Fibroblast of pulmonary artery (primary cell): ENCODE measurements at places on chromosomes 2 and 18.

DNA sequence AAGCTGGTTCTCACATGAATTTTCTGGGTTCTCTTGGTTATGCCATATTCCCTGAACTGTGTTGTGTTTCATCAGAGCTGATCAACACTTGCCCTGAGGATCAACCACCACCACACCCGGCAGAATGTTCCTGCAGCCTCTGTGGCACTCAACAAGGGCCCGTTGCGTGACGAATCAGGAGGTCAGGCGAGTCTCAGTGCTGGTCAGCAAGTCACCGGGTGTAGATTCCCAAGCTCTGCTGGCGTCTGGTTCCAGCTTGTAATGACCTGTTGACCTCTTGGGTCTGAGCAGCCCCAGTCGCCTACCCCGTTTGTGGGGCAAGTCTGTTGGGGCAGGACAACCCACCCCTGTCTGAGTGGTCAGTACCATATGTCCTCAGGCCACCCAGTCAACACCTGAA lies 46.0 kb downstream of the ADCY3 start:
- no peak for DNase-seq

DNA sequence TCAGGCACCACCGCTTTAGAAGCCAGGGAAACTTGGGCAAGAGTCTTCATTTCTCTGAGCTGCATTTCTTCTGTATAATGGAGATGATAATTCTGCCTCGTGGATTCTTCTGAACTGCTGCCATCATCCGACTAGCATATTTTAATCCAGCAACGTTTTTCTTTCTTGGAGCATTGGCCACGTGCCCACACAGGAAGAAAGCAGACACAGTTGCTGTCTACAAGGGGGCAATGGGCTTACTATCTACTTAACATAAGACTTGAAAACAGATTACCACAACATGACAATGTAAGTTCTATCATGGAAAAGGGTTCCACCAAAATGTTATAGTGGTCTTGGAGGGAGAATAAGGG lies 176.5 kb downstream of the FAM210A start:
- DNase-seq: no peak

DNA sequence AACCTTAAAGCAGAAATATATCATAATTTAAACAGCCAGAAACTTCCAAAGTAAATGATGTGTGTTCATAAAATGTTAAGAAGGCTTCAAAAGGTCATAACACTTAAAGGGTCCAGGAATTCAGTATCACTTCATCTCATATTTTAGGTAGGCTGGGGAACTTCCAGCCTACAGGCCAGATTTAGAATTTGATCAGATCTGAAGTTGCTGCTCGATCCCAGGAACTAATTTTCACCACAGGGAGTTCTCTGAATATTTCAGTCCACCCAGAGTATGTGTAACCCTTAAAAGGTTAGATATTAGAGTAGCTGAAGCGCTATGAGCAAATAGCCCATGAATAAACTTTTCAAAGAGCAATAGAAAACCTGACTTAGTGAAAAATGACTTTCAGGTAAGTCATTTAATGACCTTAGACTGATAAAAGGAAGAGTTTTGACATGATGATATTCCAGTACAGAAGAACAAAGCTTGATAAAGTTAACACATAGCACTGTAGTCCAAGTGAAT lies 1.7 kb downstream of the WIPF1 start:
- no peak for DNase-seq

DNA sequence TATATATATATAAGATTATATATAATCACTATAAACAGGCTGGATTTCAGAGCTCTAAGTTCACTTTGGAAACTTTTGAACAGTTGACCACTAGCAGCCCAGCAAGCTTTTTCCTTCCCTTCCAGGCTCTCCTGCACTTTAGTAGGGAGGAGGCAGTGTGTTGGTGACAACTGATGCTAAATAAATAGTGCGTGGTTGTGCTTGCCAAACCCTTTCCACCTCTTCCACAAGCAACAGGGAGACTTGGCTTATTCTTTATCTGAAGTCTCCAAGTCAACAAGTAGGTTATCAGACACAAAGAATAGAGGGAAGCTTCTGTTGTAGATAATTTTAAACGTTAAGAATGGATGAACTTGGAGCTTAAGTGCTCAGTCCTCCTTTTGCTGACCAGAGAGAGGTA lies 408.2 kb upstream of the HNRNPA3 start:
- no peak for DNase-seq

DNA sequence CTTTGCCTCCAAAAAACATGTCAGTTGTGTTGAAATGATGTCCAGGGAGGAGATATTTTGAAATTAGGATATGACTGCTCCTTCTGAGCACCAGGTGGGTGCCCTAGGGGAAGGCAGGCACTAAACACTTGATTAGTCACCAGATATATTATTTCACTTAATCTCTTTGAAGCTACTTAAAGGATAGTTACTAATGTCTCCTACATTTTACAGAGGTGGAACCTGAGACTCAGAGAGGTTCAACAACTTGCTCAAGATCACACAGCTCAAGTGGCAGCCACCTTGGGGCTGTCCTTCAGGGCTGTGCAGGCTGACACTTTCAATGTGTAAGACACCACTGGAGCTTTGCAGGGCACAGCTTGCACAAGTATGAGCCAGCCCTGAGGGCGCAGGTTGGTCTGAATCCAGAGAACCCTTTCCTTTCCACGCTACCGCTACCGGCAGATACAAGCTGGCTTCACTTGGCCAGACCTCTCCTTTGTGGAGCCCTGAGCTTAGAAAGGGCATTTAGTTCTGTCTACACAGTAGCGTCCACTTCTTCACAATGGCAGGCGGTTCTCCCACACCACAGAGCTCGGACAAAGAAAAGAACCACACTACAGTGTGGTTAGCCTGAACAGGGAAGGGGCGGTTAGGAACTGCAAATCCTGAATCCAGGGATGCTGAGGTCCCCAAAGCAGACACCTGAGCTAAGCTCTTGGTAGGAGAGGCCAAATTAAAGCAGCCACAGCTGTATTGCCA lies 16.4 kb downstream of the ALPK2 start:
- DNase-seq: no peak

DNA sequence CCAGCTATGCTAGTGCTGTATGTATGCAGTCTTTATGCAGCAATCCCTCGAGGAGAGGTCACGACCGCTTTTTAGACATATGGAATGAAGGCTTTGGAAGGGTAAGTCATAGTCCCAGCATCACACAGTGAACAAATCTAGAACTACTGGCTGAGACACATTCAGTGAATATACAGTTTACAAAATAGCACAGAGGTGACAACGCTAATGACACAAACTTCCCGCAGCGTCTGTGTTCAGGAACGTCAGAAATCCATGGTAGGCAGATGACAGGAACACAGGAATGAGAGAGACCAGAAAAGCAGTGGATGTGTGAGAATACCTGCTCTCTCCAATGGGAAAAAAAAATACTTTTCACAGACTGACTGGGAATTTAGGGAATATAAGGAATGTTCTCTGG lies 29.6 kb downstream of the CABYR start:
- DNase-seq: no peak

DNA sequence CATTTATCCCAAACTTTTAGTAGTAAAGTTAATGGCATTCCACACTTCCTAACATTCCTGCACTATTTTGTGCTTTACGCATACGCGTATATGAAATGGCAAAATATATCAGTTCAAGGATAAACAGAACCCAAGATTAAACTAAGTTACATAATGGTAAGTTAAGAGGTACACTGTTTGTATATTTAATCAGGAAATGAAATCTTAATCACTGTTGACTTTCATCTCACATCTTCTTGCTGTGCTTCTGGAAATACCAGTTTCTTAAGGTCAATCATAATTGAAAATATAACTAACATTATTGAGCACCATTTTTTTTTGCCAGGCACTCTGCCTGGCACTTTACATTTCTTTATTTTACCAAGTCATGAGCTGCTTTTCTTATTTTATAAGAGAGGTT lies 565.2 kb downstream of the LRP1B start:
- no peak for DNase-seq

GRCh38 chr2:127790694-127791529 lies 20.1 kb downstream of the WDR33 start:
- DNase-seq: no peak

DNA sequence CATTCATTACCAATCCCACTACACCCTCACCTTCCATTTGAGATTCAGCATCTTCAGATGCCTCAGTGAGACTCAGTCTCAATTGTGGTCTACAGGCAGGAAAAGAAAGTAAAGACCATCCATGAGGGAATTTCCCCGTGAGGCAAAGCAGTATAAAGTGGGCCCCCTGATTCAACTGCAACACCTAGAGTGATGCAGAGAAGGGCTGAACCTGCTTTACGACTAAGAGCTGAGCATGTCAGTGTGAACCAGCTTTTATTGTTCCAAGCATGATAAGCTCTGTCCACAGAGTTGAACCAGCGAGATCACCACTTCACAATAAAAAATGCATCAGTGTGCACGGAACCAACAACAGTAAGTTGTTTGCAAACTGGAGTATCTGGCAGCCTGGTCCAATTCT lies 357.6 kb upstream of the ATP5MC3 start:
- DNase-seq: no peak

DNA sequence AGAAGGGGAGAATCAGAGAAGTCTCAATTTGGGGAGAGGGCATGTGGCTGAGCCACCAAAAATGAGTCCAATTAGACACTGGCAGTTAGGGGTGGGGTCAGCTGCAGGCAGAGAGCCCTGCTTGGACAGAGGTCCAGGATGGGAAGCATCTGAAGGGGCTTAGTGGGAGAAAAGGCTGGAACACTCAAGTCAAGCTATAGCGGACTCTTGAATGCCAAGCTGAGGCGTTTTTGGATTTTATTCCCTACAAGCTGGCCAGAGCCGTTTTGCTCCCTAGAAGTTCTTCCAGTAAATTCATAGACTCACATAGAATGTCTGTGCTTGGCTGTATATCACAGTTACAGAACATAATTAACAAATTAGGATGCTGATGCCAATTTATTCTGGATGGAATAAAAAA lies 172.8 kb downstream of the ACOXL start:
- no peak for DNase-seq

- peak; percentile 99 for DNase-seq
Measured at GRCh38 chr2:152421521-152422370, 86.8 kb downstream of the FMNL2 start.

GRCh38 chr2:27954221-27954673 lies 63.7 kb downstream of the BABAM2 start:
- DNase-seq: peak; percentile 58

- DNase-seq: no peak
Measured at GRCh38 chr18:48835745-48836170, 115.0 kb downstream of the SMAD7 start.

GRCh38 chr2:46818141-46818621 lies 97.4 kb downstream of the MCFD2 start:
- no peak for DNase-seq

GRCh38 chr2:237474931-237475703 lies 11.9 kb upstream of the MLPH start:
- DNase-seq: peak; percentile 81

DNA sequence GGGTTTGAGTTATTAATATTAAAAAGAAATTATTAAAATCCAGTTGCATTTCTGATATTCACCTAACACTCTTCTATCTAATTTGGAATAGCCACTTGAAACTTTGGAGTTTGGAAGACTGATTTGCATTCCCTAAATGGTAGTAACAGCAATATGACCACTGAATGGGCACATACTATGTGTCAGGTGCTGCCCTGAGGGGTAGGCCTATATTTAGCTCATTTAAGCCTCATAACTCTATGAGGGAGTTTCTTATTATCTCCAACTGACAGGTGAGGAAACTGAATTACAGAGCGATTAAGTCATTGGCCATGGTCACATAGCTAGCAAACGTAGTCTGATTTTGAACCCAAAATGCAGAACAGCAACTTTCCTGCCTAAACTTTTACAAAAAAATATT lies 77.3 kb downstream of the VWA3B start:
- no peak for DNase-seq

DNA sequence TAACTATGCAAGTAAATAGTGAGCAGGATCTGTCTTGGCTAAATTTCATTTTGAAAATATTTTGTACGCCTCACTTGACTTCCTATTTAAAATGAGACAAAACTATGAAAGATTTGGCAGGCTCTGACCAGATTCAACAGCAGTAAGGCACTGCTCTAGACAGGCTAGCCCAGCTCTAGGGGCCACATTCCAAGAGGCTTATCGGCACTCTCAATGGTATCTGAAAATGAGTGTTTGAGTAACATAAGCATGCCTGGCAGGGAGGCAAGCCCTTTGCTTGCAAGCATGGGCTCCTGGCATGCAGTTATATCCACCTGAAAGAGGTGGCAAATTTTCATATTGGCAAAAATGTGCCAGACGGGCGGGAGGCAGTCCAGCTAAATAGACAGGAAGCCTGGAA lies 10.5 kb downstream of the CAPN13 start:
- no peak for DNase-seq

DNA sequence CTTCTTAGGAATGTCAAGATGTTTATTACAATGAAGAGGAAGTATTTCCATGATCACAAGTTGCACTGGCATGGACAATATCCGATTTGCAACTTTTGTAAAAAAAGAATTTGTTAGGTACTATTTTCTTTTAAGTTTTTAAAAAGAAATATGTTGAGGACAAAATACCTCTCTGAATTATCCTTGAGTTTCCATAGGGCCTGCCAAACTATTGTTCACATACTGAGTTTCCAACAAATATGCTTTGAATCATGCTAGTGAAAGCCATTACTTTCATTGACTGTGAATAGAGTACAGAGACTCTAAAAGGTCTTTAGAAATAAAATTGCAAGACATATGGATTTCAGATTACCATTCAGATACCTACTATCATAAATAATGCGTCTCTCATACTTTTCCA lies 566.1 kb downstream of the TMEM182 start:
- no peak for DNase-seq

- DNase-seq: no peak
Measured at GRCh38 chr2:165013944-165014619, 58.8 kb upstream of the SLC38A11 start.

GRCh38 chr2:27805180-27805579 lies 33.7 kb downstream of the MRPL33 start:
- no peak for DNase-seq

GRCh38 chr18:57816208-57816954 lies 13.3 kb upstream of the ATP8B1 start:
- DNase-seq: no peak

GRCh38 chr2:237045449-237045848 lies 40.2 kb upstream of the COPS8 start:
- no peak for DNase-seq

DNA sequence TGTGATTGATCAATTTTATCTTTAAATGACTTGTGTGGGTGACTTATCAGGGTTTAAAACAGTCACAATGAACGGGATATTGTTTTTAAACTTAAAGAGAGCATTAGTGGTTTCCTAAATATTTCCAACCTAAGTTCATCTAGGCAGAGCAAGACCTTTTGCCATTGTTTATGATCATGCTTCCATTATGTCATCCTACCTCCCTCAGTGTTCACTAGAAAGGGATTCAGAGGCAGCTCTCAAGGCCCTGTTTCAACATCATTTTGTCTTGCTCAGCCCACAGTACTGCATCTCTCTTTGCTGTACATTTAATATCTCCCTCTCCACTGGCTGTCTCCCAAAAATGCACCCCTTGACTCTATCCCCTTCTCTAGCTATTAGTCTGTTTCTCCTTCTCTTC lies 21.5 kb upstream of the PELI1 start:
- peak; percentile 72 for DNase-seq

GRCh38 chr2:48170281-48170680 lies 264.0 kb upstream of the FBXO11 start:
- no peak for DNase-seq
